ENCODE measurements at places on chromosomes 11 and 22. TPM values are rescaled to one million over a fixed set of nuclear protein-coding genes. Genes with fewer than 3 reads are reported as not detected.

Gene SPINDOC
- total RNA-seq = 14.8 TPM

Gene CHID1
- 195 TPM for total RNA-seq

Gene TBX10
- total RNA-seq = not detected

Gene ELF5
- total RNA-seq = not detected

GRCh38 chr11:128903248-128904061 is 12.3 kb downstream of the KCNJ5 start:
- H3K36me3 ChIP-seq = no peaks in the 10 kb centered on the region
- no peak for DNase-seq

GRCh38 chr22:35840302-35840739 is 122.6 kb downstream of the APOL5 start:
- H3K36me3 ChIP-seq = no peaks in the 10 kb centered on the region
- peak; percentile 76 for DNase-seq
- peak overlapping the region; percentile 78 for H3K27ac ChIP-seq
- peaks cover 45% of the 10 kb centered on the region for H3K4me1 ChIP-seq
- no peaks in the 10 kb centered on the region for H3K27me3 ChIP-seq

GRCh38 chr22:32880893-32881596 is 79.5 kb downstream of the TIMP3 start:
- no peak for DNase-seq
- no peaks in the 10 kb centered on the region for H3K27me3 ChIP-seq
- H3K36me3 ChIP-seq = no peaks in the 10 kb centered on the region
- H3K27ac ChIP-seq = no peak overlapping the region

GRCh38 chr11:6437993-6438392 is 2.8 kb downstream of the HPX start:
- H3K4me1 ChIP-seq = peaks cover 19% of the 10 kb centered on the region
- DNase-seq = no peak
- no peaks in the 10 kb centered on the region for H3K36me3 ChIP-seq
- no peaks in the 10 kb centered on the region for H3K27me3 ChIP-seq
- H3K4me3 ChIP-seq = no peak overlapping the region

DNA sequence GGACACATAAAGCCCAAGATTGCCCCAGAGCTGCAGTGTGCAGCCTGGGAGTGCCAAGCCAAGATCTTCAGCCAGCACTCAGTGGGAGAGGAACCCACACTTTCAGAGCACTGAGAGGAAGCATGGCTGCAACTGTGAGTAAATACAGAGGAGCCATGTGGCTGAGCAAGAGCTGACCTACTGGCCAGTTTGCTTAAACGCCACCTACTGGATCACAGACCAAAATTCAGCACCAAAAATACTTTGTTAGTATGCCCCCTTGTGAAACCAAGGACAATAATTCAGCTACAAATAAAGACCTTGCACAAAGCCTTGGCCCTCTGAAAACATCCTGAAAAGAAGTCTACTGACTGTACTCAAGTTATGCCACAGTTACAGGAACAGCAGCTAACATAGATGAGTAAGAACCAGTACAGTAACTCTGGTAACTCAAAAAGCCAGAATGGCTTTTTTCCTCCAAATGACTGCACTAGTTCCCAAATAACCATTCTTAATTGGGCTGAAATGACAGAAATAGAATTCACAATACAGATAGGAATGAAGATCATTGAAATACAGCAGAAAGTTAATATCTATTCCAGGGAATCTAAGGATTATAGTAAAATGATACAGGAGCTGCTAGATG is 10.1 kb upstream of the OR4A15 start:
- H3K36me3 ChIP-seq = no peaks in the 10 kb centered on the region
- no peak overlapping the region for H3K27ac ChIP-seq
- DNase-seq = no peak
- H3K4me3 ChIP-seq = no peak overlapping the region

GRCh38 chr11:3188496-3189195 is 23.5 kb upstream of the OSBPL5 start:
- no peak overlapping the region for H3K27ac ChIP-seq
- H3K27me3 ChIP-seq = no peaks in the 10 kb centered on the region
- H3K4me3 ChIP-seq = no peak overlapping the region
- H3K36me3 ChIP-seq = no peaks in the 10 kb centered on the region

Gene GGTLC3
- total RNA-seq = not detected

Gene FZD4
- total RNA-seq = 75.2 TPM

DNA sequence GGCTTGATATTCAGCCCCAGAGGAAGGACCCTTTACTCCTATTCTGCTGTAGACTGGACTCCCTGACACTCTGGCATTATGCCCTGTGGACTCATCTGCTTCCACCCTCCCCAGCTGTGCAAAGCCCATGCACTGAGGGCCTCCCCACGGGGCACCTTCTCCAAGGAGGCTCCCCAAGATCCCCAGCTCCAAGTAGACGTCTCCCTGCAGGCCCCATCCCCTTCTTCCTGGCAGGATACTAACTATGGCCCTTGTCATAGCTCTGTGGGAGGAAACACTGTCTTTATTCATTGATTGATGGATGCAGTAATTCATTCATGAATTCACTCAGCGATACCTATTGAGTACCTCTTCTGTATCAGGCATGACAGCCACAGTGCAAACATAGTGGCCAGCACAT is 15.3 kb upstream of the APOL6 start:
- no peak for DNase-seq
- H3K27me3 ChIP-seq = no peaks in the 10 kb centered on the region
- H3K27ac ChIP-seq = no peak overlapping the region
- H3K4me3 ChIP-seq = no peak overlapping the region

GRCh38 chr11:117627259-117627658 is 169.8 kb downstream of the DSCAML1 start:
- no peak for DNase-seq
- no peaks in the 10 kb centered on the region for H3K4me1 ChIP-seq
- H3K36me3 ChIP-seq = no peaks in the 10 kb centered on the region
- no peaks in the 10 kb centered on the region for H3K27me3 ChIP-seq
- H3K27ac ChIP-seq = no peak overlapping the region

GRCh38 chr11:107999759-108000455 is 8.8 kb upstream of the CUL5 start:
- no peaks in the 10 kb centered on the region for H3K27me3 ChIP-seq
- H3K4me3 ChIP-seq = no peak overlapping the region
- DNase-seq = no peak
- no peak overlapping the region for H3K27ac ChIP-seq
- no peaks in the 10 kb centered on the region for H3K36me3 ChIP-seq
- no peaks in the 10 kb centered on the region for H3K4me1 ChIP-seq

Gene TEX12
- 0.54 TPM for total RNA-seq

Gene MS4A12
- not detected for total RNA-seq

Gene OSM
- total RNA-seq = 3.5 TPM

DNA sequence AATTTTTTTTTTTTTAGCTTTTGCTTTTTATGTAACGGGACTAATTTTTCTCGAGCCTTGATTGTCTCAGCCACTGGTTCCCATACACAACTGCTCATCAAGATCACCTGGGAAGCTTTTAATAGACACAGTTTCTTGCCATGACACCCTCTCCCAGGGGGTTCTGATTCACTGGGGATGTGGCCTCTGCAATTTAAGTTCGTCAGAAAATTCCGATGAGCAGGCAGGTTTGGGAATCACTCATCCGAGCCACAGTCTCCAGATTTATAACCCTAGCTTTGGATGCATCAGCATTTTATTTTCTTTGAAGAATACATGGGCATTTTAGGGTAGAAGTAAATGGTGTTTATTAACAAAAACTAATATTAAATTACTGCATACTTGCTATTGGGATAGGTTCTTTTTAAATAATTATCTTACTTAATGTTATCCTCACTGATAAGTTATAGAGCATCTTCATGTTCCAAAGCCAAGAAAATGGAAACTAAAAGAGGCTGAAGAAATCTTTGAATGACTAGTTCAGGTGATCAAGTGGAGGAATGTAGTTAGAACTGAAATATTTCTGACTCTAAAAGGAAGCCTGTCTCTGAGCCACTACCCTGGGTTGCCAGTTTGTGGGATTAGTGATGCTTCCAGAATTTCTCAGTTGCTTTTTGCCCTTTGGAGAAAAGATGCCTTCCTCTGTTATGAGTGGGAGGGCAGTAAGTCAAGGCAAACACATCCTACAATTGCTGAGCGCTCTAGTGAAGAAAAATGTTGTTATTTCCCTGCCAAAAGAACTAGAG is 319.0 kb downstream of the DDX10 start:
- DNase-seq = no peak
- H3K36me3 ChIP-seq = no peaks in the 10 kb centered on the region

Gene CELSR1
- 1.5 TPM for total RNA-seq

- no peak for DNase-seq
- no peaks in the 10 kb centered on the region for H3K36me3 ChIP-seq
- H3K27ac ChIP-seq = no peak overlapping the region
- no peaks in the 10 kb centered on the region for H3K4me1 ChIP-seq
- H3K27me3 ChIP-seq = no peaks in the 10 kb centered on the region
Measured at GRCh38 chr22:48100685-48101417, 1338.4 kb downstream of the TBC1D22A start.

GRCh38 chr11:64859542-64860414 is 15.3 kb upstream of the CDC42BPG start:
- peaks cover 73% of the 10 kb centered on the region for H3K4me1 ChIP-seq
- peak overlapping the region; percentile 56 for H3K27ac ChIP-seq
- H3K4me3 ChIP-seq = no peak overlapping the region
- peaks cover 16% of the 10 kb centered on the region for H3K36me3 ChIP-seq
- no peak for DNase-seq
- no peaks in the 10 kb centered on the region for H3K27me3 ChIP-seq

DNA sequence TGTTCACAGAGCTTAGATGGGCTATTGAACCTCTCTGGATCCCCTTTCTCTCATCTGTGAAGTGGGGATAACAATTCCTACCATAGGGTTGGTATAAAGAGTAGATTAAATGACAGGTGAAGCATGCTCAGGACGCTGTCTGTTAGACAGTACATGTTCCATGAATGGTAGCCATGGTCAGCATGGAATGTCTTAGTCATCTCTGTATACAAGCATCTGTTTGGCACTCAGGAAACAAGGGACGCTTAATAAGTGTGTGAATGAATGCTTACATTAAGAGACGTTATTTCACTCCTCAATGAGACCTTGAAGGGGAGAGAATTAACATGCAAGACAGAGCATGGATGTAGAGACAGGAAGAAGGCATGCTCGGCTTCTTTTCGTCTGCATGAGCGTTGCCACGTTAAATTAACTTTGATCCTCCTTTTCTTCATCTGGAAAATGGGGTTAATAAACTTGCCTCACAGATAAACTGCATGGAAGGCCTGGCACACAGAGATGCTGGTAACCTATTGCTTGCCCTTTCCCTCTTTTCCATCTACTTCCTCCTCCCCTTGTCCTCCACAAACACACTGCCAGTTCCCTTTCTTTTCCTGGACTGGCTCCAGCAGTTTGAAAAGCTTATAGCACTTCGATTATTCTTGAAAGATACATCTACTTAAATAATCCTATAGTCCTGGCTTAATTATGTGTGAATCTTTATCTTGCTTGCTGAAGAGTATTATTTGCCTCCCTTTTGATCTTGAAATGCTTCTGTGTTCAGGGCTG is 267.2 kb upstream of the MTNR1B start:
- no peak overlapping the region for H3K27ac ChIP-seq
- H3K4me3 ChIP-seq = no peak overlapping the region
- H3K36me3 ChIP-seq = no peaks in the 10 kb centered on the region
- H3K4me1 ChIP-seq = peaks cover 20% of the 10 kb centered on the region

DNA sequence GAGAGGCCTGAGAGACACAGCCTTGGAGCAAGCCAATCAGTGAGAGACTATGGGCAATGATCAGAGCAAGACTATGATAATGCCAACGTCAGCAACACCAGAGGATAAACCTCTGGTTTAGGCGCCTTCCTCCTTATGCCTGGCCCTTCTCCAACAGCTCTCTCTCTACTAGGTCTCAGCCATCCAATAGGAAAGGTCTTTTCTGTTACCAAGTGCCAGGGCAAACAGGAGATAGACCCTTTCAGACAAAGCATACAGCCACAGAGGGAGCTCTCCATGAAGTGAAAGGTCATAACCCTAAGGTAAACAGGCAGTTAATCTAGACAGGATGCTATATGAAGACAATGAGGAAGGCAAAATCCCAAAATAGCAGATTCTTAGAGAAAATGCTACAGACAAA is 9.5 kb downstream of the STK33 start:
- H3K4me3 ChIP-seq = no peak overlapping the region
- no peaks in the 10 kb centered on the region for H3K27me3 ChIP-seq
- DNase-seq = no peak
- H3K36me3 ChIP-seq = no peaks in the 10 kb centered on the region
- no peak overlapping the region for H3K27ac ChIP-seq
- H3K4me1 ChIP-seq = no peaks in the 10 kb centered on the region

Gene APOL1
- 40.1 TPM for total RNA-seq

DNA sequence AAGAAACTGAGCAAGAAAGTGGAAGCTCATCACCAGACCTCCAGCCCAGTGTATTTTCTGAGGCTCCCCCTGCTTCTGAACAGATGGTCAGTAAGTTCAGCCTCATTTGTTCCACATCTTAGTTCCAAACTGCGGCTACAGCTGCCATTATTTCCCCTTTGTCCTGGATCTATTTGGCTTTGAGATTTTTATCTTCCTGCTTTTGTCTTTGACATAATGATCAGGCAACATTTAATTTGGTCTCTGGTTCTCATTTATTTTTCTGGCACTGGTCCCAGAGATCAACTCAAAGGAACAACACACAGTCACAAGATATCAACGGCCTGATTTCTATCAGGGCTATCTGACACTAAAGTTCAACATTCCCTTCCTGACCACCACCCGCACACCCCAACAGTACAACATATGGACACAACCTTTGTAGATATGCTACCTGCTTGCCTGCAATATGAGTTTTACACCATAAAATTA is 137.5 kb downstream of the FAM76B start:
- H3K36me3 ChIP-seq = no peaks in the 10 kb centered on the region
- H3K27me3 ChIP-seq = no peaks in the 10 kb centered on the region
- H3K4me3 ChIP-seq = no peak overlapping the region
- H3K27ac ChIP-seq = no peak overlapping the region

Gene HBE1
- not detected for total RNA-seq

- no peaks in the 10 kb centered on the region for H3K27me3 ChIP-seq
- H3K27ac ChIP-seq = peak overlapping the region; percentile 52
- H3K4me3 ChIP-seq = no peak overlapping the region
- H3K36me3 ChIP-seq = no peaks in the 10 kb centered on the region
Measured at GRCh38 chr11:44028401-44028800, 19.4 kb upstream of the ACCSL start.

Gene WT1
- total RNA-seq = not detected
